Type B pancreatic cell (in vitro differentiated cells): ENCODE measurements at places on chromosomes 13 and 19.

- DNase-seq = peak; percentile 27
Observed at GRCh38 chr13:20401531-20401930, 124.1 kb downstream of the CRYL1 start.

- no peak for DNase-seq
Observed at GRCh38 chr13:46622630-46623256, 69.8 kb downstream of the LRCH1 start.

DNA sequence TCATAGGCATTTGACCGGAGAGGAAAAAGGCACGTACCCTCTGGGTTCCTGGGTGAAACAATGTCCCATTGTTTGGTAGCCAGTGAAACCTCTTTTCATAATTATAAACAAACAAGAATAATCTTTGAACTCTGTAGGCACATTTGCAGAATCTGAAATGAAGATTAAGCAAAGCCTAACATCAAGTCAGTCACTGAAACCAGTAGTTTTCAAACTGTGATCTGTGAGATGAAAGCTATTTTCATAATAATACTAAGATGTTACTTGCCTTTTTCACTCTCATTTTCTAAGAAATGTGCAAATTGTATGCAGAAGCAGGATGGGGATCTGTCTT is 105.4 kb downstream of the WDFY2 start:
- DNase-seq = no peak

DNA sequence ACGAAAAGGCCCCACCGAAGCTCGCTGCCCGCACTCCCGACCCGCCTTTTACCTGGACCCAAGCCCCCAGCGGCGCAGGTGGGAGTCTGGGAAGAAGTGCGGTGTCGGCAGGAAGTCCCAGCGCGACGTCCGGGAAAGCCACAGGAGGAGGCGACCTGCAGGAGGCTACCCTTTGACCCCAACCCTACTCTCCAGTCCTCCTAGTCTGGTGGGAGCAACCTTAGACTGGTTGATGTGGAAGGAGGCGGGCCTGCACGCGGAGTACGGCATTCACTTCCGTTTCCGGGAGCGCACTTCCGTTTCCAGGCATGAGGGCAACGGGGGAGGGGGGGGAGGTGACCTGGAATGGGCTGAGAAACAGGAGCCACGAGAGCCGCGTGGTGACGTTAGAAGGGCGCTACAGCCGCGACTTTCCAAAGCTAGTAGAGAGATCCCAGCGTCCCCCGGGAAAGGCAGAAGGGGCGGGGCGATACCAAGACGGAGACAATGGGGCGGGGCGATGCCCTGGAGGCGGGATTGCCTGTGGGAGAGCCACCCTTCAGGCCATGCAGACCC is 28.5 kb downstream of the ZNF266 start:
- no peak for DNase-seq

- no peak for DNase-seq
Observed at GRCh38 chr19:46492841-46493235, 2.8 kb downstream of the PNMA8B start.

DNA sequence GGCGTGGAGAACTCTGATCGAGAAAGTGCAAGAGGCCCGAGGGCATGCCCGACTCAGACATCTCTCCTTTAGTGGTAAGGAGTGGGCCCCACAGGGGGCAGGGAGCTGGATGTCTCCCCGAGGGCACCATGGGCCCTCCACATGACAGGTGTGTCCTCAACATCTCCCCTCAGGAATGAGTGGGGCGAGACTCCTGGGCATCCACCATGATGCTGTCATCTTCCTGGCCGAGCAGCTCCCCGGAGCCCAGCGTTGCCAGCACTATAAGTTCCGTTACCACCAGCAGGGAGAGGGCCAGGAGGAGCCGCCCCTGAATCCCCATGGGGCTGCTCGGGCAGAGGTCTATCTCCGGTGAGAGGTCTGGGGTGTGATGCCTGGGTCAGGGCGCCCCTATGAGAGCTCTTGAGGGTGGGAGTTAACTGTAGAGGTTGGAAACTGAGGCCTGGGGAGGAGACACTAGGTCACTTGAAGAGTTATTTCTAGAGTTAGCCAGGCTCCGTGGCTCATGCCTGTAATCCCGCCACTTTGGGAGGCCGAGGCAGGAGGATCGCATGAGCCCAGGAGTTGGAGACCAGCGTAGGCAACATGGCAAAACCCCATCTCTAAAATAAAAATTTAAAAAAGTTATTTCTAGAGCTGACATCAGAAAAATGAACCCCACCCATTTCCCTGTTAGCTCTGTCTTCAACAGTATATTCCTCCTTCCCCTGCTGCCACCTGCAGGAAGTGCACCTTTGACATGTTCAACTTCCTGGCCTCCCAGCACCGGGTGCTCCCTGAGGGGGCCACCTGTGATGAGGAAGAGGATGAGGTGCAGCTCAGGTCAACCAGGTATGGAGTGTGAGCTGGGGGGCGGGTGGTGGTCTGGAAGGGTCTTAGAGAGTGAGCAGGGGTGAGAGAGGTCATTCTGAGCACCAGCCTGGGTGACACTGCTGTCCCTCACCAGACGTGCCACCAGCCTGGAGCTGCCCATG is 5.1 kb downstream of the IGFLR1 start:
- no peak for DNase-seq

DNA sequence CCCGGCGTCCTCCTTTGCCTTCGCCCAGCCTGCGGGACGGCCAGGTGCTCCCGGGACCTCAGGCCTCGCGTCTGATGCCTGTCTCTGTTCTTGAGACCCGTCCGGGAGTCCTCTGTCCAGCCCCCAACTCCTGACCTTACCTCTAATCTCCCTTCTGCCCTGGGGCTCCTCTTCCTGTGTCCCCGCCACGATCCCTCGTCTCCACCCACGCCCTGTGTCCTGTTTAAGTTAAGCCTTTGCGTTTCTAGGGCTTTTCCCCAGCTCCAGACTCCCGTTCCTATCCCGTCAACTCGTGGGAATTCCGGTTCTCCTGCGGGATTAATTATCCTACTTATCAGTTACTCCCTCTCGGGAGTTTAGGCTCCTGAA is 686 bp downstream of the LENG8 start:
- DNase-seq = no peak

DNA sequence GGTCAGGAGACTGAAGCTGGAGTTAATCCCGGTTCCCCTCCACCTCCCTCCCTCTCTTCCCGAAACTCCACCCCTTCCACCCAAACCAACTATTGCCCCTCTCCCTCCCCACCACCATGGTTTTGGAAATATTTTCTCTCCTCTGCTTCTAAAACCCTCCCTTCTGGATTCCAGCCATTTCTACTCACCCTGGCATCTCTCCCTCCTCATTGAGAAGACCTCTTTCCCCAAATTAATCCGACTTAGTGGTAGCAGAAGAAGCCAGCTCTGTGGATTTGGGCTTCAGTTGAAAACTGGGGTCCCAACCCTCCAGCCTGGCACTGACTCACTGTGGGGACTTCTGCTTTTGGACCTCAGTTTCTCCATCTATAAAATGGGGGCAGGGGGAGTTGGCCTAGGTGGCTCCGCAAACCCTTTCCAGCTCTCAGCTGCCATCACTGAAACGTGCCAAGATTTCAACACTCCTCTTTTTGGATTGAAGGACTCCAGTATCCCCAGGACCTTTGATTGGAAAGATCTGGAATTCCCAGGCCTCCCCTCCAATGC is 1.6 kb downstream of the GPR4 start:
- DNase-seq = no peak

- DNase-seq = no peak
Observed at GRCh38 chr19:18264971-18265540, 9.2 kb downstream of the IQCN start.

DNA sequence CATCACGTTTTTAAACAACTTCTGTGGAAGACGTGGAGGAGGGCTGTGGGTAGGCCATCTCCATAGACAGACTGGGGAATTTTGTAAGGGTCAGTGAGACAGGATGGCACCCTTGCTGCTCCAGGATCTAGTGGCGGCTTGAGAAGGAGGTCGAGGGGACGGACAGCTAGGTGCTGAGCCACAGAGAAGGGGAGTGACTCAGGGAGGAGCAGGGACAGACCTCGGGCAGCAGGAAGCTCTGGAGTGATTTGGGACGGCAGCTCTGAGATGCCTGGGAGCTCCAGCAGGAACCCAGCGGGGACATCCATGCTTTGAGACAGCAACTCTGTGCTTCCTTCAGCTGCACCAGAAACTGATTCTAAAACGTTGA is 169.1 kb upstream of the SOX1 start:
- DNase-seq = peak; percentile 48

- no peak for DNase-seq
Observed at GRCh38 chr19:41746593-41747227, 8.6 kb upstream of the CEACAM6 start.

DNA sequence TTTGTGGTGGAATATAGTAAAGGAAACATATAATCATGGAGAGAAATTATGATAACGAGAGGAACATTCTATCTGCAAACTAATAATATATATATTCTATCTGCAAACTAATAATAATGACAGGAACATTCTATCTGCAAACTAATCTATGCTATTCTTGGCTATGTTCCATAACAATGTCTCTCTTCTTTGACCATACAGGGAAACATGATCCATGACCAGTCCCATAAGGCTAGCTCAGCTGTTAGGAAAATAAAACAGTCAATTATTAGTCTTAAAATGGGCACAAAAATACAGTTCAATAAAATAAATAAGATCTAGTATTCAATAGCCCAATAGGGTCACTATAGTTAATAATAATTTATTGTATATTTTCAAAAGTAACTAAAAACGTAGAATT is 707.8 kb upstream of the PCDH20 start:
- DNase-seq = no peak

DNA sequence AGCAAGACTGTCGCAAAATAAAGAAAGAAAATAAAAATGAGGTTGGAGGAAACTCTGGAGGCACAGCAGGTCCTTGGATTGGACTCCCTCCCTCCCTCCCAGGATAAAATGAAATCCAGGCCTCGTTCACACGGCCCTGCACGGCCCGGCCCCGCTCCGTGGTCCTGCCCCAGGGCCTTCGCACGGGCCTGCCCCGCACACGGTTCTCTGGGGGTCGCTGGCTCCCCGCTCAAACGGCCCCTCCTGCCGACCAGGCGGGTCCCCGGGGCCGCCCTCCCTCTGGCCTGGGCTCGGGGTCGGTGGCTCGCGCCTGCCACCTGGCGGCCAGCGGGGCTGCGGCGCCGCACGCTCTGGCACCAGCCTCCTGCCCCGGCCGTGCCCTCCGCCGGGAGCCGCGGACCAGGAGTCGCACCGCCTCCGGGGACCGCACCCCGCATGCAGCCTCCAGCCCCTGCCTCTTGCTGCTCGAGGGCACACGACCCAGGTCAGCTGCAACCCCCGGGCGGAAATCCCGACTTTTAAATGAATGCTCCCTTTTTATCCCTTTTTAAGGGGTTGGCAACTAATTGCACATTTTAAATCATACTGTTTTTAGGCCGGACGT is 1.5 kb upstream of the WDR18 start:
- DNase-seq = peak; percentile 90

DNA sequence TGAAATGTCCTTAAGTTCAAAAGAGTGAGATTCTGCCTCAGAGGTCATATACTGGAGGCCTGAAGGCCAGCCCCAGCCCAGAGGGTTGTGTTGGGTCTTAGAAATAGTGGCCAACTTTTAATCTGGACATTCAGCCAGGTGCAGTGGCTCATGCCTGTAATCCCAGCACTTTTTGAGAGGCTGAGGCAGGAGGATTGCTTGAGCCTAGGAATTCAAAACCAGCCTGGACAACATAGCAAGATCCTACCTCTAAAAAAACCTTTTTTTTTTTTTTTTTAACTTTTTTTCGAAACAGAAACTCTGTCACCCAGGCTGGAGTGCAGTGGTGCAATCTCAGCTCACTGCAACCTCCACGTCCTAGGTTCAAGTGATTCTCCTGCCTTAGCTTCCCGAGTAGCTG is 15.5 kb downstream of the DPF1 start:
- DNase-seq = no peak

- DNase-seq = no peak
Observed at GRCh38 chr13:81393721-81394120, 1052.8 kb upstream of the SPRY2 start.

GRCh38 chr13:23203516-23203915 is 22.7 kb downstream of the SGCG start:
- no peak for DNase-seq

GRCh38 chr13:32838945-32839344 is 177.3 kb upstream of the KL start:
- DNase-seq = no peak

DNA sequence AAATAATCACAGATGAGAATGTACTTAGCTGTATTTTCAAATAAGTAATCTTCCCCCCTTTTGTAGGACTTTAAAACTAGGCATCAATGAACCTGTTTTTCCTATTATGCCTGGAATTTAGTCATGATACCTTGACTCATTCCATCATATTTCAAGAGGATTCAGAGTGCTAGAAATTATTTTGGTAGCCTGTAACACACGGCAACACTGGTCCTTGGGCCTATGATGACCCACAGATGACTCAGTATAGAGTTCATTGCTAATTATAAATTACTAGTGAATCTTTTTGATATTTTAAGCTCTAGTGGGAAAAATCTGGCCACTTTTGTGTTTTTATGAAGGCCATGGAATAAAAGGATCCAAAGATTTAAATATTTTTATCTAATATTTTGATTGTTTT is 26.0 kb upstream of the GARRE1 start:
- no peak for DNase-seq

DNA sequence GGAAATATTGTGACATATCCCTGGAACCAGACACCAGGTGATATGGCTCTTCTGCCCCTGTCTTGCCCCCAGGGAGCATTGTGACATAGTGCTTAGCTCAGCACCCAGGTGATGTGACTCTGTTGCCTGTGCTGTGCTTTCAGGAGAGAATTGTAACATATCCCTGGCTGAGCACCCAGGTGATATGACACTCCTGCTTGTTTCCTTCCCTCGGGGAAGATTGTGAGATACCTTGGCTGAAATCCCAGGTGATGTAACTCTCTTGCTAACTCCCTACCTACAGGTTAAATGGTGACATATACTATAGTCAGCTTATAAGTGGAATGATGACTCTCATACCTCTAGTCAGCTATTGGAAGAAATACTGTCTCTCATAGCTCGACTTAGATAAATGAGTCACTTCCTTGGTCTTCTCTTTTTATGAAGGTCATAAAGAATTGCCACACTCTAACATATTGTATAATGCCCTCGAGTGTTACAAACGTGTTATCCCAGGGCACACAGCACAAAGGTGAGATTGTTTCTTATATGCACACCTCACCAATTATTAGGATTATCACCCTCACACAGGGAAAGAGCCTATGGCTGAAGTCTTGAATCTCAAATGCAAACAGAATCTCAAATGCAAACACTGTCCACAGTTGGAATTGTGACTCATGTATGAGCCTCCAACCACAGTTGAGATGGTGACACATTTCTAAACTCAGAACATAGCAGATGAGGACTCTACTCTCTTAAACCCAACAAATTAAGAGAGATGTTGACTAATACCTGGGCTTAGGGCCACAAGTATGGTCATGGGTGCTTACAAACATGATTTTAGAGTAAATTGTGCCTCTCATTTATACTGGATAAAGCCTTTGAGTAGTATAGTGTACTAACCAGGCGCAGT is 32.7 kb upstream of the ZNF254 start:
- DNase-seq = no peak

DNA sequence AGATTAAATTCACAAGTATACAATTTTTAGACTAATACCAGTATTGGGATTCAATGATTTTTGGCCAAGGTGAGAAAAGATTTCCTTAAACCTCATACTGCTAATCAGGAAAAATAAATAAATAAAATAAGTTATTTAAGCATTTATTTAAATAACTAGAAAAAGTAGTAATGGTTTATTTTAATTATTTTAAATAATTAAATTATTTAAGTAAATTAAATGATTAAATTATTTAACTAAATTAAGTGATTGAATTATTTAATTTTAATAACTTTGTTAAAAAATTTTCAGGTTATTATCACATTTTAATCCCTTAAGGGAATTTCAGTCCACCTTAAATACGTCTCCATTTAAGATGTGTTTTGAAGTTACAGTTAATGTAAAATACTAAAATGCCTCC is 1831.5 kb upstream of the MIR17HG start:
- DNase-seq = no peak
